ENCODE measurements at places on chromosomes 6 and 20. TPM values are rescaled to one million over a fixed set of nuclear protein-coding genes. Genes with fewer than 3 reads are reported as not detected.

DNA sequence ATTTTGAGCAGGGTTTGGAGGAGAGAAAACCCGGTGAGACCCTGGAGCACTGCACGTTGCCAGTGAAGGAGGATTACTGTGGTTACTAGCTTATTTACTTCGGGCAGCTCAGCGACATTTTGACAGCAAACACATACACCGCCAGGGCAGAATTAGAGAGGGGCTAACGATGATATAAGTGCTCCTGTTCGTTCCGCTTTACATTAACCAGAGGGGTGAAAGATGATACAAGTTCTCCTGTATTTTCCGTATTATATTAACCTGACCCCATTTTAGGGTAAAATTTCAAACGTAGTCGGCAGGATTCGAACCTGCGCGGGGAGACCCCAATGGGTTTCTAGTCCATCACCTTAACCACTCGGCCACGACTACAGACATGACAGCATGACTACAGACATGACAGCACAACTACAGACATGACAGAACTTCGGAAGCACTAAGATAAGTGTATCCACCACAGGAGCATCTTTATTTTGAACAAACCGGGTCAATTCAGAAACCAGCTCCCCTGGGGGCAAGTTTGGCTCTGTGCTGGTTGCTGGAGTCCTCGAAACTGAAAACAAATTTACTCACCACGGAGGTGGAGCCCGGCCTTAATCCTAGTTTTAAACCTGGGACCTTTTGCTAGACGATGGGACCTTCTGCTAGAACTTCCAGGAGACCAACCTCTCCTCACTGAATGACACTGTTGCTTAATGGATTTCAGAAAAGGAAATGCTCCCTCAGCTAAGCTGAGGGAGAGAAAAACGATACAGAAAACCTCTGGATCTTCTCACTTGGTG, 80.4 kb upstream of the ZNF184 start:
- DNase-seq = no peak

- DNase-seq = no peak
Measured at GRCh38 chr20:23365390-23366165, 3.6 kb downstream of the GZF1 start.

DNA sequence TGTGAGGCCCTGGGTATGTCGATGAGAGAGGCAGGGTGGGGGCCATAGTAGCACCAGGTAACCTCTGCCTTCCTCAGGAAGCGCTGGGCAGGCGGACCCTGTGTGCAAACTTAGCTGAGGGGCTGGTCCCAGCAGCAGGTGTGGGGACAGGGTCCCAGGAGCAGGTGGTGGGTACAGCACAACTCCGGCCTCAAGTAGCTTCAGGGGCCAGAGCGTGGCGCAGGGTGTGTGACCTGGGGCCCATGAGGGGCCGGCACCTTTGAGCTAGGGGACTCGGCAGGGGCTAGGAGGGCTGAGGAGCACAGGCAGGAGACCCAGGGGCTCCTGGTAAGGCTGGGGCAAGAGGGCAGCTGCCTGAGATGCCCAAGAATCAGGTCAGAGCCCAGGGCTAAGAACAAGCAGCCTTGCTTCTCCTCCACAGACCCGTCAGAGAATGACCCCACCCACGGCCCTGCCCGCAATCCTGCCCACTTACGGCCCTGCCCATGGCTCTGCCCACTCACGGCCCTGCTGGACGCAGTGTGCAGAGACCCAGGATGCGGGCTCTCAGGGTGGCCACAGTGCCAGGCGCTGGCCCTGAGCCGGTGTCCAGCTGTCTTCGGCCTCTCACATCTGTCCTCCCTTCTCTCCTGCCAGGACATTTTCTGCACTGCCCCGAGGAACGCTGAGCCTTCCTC, 30.9 kb downstream of the CHRNA4 start:
- no peak for DNase-seq

- DNase-seq = no peak
Measured at GRCh38 chr20:6708010-6708409, 59.5 kb upstream of the BMP2 start.

ADGB gene
- total RNA-seq = not detected

TDRD6 gene
- total RNA-seq = 0.49 TPM

DNA sequence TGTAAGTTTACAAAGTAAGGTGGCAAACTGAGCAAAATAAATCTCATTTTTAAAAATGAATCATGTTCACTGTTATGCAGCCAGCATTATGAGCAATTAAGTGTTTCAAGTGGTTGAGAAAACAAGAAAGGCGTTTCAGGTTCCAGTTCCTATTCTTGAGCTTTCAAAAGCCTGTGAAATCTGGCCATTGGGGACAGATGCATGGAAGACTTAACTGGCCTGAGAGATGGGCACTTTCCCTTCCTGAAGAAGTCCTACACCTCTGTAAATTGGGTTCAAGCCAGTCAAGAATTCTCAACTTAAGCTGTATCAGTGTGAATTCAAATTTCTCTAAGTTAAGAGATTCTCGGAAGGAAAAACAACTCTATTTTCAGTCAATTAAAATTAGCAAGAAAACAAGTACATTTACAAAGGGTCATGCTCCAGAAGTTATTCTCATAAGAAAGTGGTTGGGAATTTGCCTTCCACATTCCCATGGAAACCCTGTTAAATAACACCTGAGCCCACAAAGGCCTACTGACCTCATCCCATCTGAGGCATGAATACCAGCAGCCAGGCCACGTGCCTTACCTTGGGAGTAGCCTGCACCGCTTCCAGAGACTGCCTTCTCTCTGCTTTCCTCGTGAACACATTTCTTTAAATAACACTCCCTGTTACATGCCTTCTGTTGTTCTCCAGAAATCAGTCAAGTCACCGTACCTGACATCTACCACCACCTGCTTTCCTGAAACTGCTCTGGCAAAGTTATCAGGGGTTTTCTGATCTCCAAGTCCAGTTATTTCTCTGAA, 19.4 kb downstream of the MAP3K5 start:
- DNase-seq = no peak

DNA sequence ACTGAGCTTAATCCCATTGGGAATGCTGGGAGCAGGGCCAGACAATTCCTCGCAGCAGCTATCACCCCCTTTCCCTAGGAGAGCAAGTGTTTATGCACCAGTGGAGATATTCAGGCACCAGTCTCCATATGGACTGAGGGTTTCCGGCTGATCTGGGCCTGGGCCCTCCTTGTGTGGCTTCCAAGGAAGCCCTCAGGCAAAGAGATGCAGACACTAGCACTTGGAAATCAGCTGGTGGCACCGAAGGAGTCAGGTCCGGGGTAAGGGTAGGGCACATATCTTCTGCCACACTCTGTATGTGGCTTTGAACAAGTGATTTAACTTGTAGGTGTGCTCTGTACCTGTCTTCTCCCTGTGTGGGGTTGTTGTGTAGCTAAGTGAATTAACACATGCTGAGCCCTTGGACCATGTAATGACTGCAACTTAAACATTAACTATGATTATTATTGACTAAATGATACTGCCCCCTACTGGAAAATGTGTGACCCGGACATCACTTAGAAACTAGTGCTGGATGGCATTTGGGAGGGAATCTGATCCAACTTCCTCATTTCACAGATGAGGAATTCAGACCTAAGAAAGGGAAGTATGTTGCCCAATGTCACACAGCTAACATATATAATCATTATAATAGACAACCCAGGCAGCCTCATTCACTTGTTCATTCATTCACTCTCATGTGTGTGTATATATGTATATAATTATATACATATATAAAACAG, 19.3 kb upstream of the WFDC2 start:
- no peak for DNase-seq

DNA sequence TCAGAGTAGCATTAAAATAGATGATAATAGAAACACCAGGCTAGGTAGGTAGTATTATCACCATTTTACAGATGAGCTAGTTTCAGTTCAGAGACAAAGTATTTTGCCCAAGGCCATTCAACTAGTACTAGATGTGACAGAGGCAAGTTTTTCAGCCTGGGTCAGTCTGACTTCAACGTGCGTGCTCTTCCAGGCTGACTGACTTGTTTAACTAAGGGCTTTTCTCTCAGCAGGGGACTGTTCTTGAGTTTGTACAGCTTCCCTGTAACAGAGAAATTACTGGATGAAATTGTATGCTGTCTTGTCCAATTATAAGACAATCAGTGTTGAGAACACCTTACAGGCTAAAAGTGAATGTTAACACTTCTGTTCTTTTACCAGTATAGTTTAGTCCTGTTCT, 333.5 kb upstream of the MAN1A1 start:
- no peak for DNase-seq

GRCh38 chr6:89022798-89023197, 57.8 kb upstream of the PNRC1 start:
- DNase-seq = no peak

WFDC10B gene
- not detected for total RNA-seq

CDSN gene
- total RNA-seq = 1.5 TPM

DNA sequence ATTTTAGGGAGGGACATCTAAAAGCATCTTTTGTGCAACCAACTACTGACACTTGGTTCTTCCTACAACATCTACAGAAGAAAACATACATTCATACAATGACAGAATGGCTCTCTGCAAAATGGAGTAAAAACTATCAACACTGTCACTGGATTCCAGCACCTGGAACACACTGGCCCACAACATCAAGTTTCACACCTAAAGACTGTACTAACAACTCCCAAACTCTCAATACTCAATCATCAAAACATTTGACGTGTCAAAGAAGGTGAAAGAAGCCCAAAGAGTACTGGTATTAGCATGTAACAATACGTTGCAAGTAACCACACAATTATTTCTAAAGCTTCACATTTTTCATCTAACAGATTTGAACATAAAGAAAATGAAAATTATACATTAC, 2.1 kb downstream of the CPNE1 start:
- no peak for DNase-seq

SHLD1 gene
- total RNA-seq = 0.98 TPM

DNA sequence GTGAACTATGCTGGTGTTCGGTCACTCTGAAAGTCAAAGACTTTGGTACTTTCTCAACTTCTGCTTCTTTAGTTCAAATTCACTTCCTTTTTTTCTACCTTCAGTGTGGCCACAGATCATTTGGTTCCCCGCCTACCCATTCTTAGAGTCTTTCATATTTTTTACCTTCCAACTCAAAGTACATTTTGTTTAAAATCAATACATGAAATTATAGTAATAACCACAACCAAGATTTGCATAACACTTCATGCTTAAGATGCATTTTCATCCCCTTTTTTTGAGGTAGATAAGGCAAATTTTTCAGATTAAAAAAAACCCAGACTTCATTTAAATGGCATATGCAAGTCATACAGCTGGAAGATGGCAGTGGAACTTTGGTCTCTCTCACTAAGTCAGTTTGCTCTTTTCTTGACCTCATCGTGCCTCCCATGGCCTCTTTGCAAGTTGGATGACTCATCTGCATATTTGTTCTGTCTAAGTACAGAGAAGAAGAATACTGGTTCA, 11.9 kb upstream of the CNR1 start:
- no peak for DNase-seq

DNA sequence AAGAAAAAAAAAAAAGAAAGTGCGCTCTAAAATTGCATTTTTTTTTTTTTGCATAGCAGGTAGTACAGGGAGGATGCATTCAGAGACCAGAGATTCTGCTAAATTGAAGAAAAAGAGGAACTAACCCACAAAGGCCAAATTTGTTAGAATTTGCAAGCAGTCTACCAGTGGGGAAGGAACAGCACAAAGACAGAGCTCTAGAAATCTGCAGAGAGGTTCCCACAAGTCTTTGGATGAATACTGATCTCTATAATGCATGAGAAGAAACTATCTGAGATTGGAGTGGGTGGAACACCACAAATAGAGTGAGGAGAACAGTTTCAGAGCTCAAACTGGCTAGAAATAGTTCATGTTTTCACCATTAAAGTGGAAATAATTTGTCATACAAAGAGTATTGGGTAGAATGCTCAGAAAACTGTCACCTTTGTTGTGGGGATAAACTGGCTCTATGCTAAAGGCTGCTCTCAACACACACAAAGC, 79.6 kb upstream of the AHI1 start:
- no peak for DNase-seq

- DNase-seq = no peak
Measured at GRCh38 chr6:24517659-24518543, 23.1 kb downstream of the ALDH5A1 start.

CLPSL1 gene
- total RNA-seq = not detected

DNA sequence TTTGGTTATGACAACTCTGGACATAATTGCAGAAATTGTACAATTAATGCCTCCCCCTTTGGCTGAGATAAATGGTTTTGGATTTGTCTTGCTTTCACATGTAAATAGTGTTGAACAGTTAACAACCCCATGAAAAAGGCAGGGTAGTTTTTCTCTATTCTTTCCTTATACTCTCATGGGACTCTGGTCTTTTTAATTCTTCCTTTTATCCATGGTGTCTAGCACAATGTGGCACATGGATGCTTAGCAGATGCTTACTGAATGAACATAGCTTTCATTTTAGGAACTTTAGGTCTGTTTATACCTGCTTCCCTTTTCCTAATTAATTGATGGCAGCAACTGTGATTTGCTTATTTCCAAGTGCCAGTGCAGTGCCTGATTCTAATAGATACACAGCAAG, 75.6 kb downstream of the NCOA3 start:
- DNase-seq = no peak

- no peak for DNase-seq
Measured at GRCh38 chr6:77853401-77853800, 200.6 kb downstream of the MEI4 start.

- DNase-seq = no peak
Measured at GRCh38 chr6:138086573-138087196, 20.5 kb downstream of the PERP start.

ERGIC3 gene
- total RNA-seq = 113 TPM

- DNase-seq = no peak
Measured at GRCh38 chr6:47034926-47035325, 7.2 kb downstream of the ADGRF1 start.

GRCh38 chr6:38268342-38268741, 371.4 kb downstream of the BTBD9 start:
- DNase-seq = no peak

DNA sequence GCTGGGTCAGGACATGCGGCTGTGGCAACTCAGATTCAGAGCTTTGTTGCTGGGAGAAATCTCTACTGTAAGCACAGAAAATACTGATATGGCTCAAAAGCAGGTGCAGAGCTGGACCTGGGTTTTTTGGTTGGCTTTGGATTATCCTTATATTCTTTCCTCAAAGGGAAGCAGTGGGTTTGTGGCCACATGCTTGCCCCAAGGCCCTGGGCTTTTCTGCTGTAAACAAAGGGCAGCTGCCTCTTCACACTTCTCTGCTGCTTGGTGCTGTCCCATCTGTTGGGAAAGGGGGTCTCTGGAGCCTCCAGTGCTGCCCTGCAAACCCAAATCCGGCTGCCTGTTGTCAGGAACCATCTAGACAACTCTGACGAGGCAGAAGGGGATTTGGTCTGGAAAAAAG, 52.4 kb downstream of the ANKRD6 start:
- no peak for DNase-seq

DNA sequence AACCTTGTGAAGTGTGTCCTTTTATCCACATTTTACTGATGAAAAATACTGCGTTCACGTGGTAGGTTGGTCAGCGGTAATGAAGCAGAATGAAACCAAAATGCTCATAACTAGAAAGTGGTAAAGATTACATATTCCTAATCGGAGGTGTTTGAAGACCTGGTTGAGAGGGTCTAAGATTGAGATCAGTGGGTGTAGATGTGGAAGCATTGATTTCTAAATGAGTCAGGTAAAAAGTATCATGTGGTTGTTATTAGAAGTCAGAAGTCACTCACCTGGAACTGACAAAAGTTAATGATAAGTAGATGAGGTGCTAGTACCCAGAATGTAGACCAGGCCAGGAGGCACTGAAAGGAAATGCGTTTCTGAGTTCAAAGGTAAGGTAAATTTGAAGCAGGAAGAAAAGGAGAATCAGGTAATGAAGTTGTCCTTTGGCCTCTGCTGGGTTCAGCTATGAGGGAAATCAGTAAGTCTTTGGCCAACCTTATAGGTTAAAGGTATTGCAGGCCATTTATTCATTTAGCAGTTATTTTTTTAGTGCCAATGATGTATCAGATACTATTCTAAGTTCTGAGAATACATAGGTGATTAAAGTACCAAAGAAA, 31.2 kb downstream of the FAM83B start:
- no peak for DNase-seq

GRCh38 chr6:37210313-37210968, 40.5 kb downstream of the PIM1 start:
- DNase-seq = no peak

Data from vagina (tissue), 2 donors.